ENCODE measurements at places on chromosomes 1 and 21. TPM values are rescaled to one million over a fixed set of nuclear protein-coding genes. Genes with fewer than 3 reads are reported as not detected.

- DNase-seq = no peak
- no peaks in the 10 kb centered on the region for H3K27me3 ChIP-seq
- H3K36me3 ChIP-seq = no peaks in the 10 kb centered on the region
- no peak overlapping the region for H3K4me3 ChIP-seq
- H3K27ac ChIP-seq = no peak overlapping the region
- H3K4me1 ChIP-seq = no peaks in the 10 kb centered on the region
Measured at GRCh38 chr1:157653494-157653873, 47.1 kb downstream of the FCRL3 start.

GRCh38 chr1:18529714-18530113 is 49.0 kb downstream of the KLHDC7A start:
- no peak overlapping the region for H3K4me3 ChIP-seq
- H3K36me3 ChIP-seq = no peaks in the 10 kb centered on the region
- H3K27ac ChIP-seq = no peak overlapping the region
- peaks cover 2% of the 10 kb centered on the region for H3K27me3 ChIP-seq
- DNase-seq = no peak

GRCh38 chr1:63630666-63631065 is 37.5 kb downstream of the PGM1 start:
- H3K36me3 ChIP-seq = no peaks in the 10 kb centered on the region
- H3K4me1 ChIP-seq = peaks cover 9% of the 10 kb centered on the region
- DNase-seq = no peak
- no peaks in the 10 kb centered on the region for H3K27me3 ChIP-seq
- no peak overlapping the region for H3K27ac ChIP-seq
- H3K4me3 ChIP-seq = no peak overlapping the region

The BEND5 gene
- 9.1 TPM for total RNA-seq

GRCh38 chr1:63590166-63590560 is 3.0 kb upstream of the PGM1 start:
- H3K27me3 ChIP-seq = peaks cover 2% of the 10 kb centered on the region
- DNase-seq = no peak
- no peaks in the 10 kb centered on the region for H3K36me3 ChIP-seq
- no peak overlapping the region for H3K27ac ChIP-seq

DNA sequence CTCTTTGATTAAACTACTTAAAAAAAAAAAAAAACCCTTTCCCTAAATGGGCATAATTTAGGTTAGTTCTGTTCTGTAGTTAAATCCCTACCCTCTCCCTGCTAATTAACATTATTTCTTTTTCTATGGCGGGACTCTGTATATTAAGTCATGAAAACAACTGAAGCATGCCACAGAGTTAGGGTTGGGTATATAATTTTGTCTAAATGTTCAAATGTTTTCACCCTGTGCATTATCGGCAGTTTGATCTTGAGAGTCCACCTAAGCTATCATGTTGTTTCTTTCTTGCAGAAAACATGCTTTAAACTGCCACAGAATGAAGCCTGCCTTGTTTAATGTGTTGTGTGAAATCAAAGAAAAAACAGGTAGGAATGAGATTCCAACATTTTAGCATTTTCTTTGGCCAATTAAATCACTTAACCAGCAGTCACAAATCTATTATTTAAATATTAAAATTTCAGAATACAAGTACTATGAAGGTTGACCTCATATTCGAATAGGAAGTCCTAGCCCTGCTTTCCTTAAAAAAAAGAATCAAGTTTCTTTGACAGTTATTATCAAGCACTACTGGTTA is 4.0 kb downstream of the PBX1 start:
- H3K27ac ChIP-seq = peak overlapping the region; percentile 5
- no peak for DNase-seq
- no peaks in the 10 kb centered on the region for H3K36me3 ChIP-seq
- peak overlapping the region; percentile 79 for H3K4me3 ChIP-seq
- no peaks in the 10 kb centered on the region for H3K27me3 ChIP-seq

The CDC42BPA gene
- total RNA-seq = 41.4 TPM

- no peak for DNase-seq
- H3K27me3 ChIP-seq = peaks cover 2% of the 10 kb centered on the region
- H3K27ac ChIP-seq = no peak overlapping the region
- no peaks in the 10 kb centered on the region for H3K4me1 ChIP-seq
- no peaks in the 10 kb centered on the region for H3K36me3 ChIP-seq
Measured at GRCh38 chr1:14304381-14304865, 294.1 kb upstream of the KAZN start.

DNA sequence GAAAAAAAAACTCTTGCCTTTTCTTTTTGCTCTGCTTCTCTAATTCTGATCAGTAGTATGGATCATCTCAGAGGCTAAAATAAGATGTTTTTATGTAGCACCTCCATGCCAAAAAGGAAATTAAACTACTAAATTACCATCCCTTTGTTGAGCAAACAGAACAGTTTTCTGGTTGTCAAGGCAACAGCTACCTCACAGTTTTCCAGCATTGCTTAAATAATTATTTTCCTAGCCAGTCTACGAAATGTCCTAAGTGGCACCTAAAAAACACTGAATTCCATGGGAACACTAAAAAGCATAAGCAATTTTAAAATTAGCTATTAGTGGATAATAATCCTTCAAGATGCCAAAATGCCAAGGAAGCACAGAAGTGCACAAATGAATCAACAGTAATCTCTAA is 61.7 kb downstream of the ARID4B start:
- no peaks in the 10 kb centered on the region for H3K36me3 ChIP-seq
- H3K27ac ChIP-seq = peak overlapping the region; percentile 78
- DNase-seq = no peak
- no peak overlapping the region for H3K4me3 ChIP-seq
- no peaks in the 10 kb centered on the region for H3K27me3 ChIP-seq
- peaks cover 8% of the 10 kb centered on the region for H3K4me1 ChIP-seq

- peaks cover 9% of the 10 kb centered on the region for H3K4me1 ChIP-seq
- H3K27ac ChIP-seq = no peak overlapping the region
- no peak for DNase-seq
Measured at GRCh38 chr1:246765521-246765920, 41.3 kb downstream of the SCCPDH start.

DNA sequence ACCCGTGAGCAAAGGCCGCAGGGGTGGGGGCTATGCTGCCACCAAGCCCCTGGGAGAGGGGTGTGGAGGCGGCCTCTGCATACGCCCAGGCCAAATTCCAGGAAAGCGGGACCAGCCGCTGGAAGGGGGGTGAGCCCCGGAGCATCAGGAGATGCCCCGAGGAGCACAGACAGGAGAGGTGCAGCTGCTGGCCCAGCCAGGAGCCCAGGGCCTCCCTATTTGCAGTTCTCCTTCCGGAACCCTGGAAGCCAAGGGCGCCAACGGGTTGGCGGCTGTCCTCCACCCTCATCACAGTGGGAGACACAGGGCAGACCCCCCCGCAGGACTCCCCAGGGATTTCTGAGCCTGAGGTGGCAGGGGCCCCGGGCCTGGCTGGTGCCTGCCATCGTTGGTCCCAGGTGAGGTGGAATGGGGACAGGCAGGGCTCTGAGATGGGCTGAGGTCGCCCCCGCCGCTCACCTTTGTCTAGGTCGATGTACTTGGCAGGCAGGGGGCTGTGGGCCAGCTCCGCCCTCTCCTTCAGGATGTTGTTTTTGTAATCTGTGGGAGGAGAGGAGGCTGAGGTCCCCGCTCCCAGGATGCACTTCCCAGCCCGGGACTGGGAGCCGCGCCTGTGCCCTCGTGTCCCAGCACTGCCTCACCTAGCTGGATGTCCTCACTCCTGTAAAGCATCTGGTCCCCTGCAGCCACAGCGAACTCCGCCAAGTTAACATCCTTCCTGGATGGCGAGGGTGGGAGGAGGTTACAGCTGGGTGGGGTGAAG is 4.4 kb upstream of the DVL1 start:
- peaks cover 21% of the 10 kb centered on the region for H3K27me3 ChIP-seq
- no peak for DNase-seq
- H3K27ac ChIP-seq = no peak overlapping the region
- H3K4me3 ChIP-seq = no peak overlapping the region
- H3K36me3 ChIP-seq = peaks cover 6% of the 10 kb centered on the region

The PCBP3 gene
- 2.5 TPM for total RNA-seq

The BATF3 gene
- total RNA-seq = 0.54 TPM

- peaks cover 5% of the 10 kb centered on the region for H3K27me3 ChIP-seq
- H3K27ac ChIP-seq = no peak overlapping the region
- H3K36me3 ChIP-seq = no peaks in the 10 kb centered on the region
- H3K4me1 ChIP-seq = no peaks in the 10 kb centered on the region
- no peak overlapping the region for H3K4me3 ChIP-seq
- DNase-seq = no peak
Measured at GRCh38 chr1:9105336-9105867, 23.5 kb downstream of the GPR157 start.

Data from endothelial cell (in vitro differentiated cells).